ENCODE measurements at places on chromosomes 3 and 15.
A peak's percentile ranks its signal among the peaks of the same experiment; 100 is the strongest.

GRCh38 chr15:56342653-56343052 lies 22.6 kb upstream of the TEX9 start:
- DNase-seq: no peak

DNA sequence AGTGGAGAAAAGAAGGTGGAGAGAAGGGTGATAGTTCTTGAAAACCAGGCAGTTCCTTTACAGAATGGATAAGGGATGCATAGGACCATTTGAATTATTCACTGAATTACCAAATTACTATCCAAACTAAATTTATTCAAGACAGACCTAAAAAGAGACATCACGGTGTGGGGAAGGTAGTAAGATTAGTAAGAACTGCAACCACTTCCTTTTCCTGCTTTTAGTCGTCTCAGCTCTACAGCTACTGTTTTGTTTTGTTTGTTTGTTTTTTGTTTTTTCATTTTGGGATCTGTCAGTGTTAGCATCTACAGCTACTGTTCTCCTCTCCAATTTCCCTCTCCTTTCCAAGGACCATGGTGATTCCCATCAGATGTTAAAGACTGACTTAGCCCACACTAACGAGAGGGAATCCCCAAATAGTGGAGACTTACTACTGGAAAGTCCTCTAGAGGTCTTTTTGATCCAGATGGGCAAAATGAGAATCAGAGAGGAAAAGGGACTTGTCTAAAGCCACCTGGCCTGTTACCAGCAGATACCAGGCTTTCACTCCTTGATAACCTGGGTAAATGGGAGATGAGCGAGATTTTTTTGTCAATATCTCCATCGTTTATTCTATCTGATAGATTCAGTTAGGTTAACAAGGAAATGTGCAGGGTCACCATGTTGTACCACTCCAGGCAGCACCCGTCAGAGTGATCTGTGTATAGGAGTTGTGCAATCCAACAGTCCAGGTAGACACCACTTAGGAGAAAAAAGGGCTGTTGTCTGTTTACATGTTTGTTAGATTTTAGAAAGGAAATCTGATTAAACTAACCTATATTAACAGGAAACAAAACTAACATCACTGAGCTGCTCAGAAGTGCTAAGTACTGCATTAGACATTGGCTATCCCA lies 6.0 kb downstream of the HCLS1 start:
- DNase-seq: no peak

GRCh38 chr3:196650740-196651311 lies 11.3 kb downstream of the NRROS start:
- no peak for DNase-seq

- DNase-seq: no peak
These were observed 2.8 kb upstream of the UCN2 start for GRCh38 chr3:48566401-48566760.

DNA sequence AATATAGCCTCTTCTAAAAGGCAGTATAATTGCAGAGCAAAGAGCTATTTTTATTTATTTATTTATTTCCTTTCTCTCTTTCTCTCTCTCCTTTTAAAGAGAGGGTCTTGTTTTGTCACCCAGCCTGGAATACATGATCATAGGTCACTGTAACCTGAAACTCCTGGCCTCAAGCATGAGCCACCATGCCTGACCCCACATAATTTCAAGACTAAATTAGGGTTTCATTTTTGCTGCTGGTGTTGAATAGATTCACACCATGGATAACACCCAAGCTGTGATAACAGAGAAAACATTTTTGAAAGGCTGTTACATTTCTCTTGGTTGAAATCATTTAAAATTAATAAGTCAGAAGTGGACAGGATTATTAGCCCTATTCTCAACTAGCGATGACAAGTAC lies 131.6 kb downstream of the LEKR1 start:
- DNase-seq: no peak

DNA sequence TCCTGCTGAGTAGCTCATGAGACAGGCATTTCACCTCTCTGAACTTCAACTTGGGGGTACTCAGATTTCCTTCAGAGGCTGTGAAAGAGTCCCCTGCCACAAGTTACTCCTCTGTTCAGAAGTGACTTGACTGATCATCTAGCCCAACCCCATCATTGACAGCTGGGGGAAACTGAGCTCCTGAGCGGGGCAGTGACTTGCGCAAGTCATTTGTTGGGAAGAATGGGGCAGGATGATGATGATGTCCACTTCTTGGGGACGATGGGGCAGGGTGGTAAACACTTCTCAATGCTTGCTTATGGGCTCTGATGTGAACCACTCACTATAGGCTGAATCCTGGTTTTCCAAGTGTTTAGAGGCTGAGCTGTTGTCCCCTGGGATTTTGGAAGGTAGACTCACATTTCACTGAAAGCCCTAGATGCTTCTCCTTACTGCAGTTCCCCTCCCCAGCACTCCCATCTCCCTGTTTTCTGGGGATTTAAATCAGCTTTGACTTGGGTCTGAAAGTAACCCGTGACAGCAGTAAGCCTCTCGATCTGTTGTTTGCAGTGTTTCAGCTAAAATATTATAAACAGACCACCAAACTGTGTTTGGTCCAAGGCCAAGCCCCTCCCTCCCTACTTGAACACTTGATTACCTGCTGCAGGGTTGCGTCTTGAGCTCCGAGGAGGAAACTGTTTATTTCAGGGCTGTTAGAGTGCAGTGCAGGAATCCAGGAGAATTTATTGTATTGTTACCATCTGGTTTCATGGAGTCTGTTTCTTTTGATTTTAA lies 25.1 kb downstream of the SMAD3 start:
- DNase-seq: no peak

DNA sequence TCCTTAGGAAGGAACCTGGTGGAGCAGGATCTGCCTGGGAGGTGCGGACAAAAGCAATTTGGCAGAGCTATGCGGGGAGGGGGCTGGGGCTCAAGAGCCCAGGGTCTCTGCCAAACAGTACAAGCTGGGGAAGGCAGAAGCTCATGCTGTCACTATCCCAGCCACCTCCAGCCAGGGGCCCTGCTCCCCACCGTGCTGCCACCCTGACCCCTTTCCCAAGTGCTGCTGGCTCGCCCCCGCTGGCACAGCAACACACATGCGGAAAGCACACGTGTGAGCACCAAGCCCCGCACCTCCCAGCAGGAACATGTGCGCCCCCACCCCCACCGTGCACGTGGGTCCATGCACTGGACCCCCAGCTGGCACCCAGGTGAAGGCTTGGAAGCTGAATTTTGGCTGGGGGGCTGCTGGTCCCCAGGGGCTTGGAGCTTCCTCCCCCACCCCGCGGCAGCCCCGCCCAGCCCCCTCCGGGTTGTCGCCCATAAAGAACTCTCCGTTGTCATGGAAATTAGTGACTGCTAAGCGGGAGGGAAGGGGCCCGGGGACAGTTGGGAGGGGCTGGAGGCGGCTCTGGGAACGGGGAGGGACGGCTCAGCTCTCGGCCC lies 742 bp downstream of the CAMKV start:
- DNase-seq: no peak

- no peak for DNase-seq
These were observed 184.9 kb downstream of the APBA2 start for GRCh38 chr15:29070471-29071231.

DNA sequence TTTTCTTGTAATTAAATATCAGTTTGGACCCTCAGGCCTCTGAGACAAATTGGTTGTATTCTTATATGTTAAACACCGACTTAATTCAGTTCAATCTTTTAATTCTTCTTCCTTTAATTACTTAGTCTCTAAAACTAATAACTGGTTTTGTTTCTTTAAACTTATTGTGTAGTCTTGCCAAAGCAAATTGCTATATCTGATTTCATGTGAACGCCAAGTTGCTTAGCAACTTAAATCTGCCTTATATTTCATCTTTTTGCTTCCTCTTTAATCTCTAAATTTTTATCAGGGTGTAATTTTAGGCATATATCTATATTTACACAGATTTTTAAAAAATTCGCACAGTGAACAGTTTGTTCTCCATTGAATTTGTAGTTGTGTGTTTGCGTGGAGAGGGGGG lies 82.2 kb downstream of the CADM2 start:
- DNase-seq: no peak

DNA sequence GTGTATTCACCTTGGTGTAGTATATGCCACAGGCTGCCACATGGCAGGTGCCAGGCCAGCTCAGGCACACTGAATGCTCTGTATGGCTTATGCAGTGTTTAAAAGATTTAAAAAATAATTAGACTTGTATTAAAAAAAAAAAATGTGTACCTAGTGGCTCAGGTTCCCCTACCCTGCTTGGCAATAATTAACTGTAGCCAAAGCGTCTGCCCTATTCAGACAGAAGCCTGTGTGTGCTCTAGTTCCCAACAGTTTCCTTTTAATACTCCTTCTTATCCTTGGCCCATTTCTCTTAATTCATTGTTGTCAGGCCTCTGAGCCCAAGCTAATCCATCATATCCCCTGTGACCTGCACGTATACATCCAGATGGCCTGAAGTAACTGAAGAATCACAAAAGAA lies 752.2 kb upstream of the CFAP20DC start:
- peak; percentile 14 for DNase-seq

- DNase-seq: no peak
These were observed 124.6 kb downstream of the IGF1R start for GRCh38 chr15:98772895-98773294.

- DNase-seq: no peak
These were observed 10.5 kb downstream of the SLC38A3 start for GRCh38 chr3:50215529-50215928.

DNA sequence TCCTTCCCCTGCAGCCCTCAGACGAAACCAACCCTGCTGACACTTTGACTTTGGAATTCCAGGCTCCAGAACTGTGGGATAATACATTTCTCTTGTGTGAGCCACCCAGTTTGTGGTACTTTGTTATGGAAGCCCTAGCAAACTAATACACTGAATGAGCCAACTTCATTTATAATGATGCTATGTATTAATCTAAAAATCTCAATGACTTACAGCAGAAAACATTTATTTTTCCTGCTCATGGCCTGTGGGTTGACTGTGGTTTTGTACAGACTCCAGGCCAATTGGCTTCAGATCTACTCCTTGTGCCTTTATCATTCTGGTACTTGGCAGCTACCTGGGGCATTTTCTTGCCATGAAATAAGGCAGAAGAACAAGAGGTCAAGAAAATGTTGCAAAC lies 152.4 kb downstream of the EBLN2 start:
- no peak for DNase-seq

GRCh38 chr15:99167201-99167600 lies 62.3 kb downstream of the SYNM start:
- no peak for DNase-seq

DNA sequence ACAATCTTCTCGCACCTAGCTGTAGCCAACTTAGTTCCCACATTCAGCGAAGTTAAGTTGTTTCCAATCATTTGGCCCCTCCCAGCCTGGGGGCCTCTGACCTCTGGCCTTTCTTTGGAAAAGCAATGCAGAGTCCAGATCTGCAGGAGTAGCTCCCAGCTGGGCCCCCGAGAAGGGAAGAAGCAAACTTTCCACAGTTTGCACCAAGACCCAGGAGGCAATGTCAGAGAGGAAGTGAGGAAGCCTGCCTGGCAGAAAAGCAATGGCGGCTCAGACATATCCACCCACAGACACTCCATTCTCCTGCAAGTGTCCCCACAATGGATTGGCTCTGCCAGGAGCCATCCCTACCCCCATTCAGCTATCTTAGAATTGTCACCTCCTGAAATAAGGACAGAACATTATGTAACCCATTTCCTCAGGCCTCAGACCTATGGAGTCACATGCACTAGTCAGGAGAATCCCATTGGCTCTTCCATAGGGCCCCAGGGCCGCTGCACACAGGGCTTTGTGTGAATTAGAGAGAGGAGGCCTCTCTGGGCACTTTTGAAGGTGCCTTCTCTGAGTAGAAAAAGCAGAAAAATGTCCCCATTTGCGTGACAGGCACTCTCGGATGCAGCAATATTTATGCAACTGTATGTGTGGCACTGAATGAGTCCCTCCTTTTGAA lies 3.0 kb upstream of the BUB1B start:
- DNase-seq: no peak

DNA sequence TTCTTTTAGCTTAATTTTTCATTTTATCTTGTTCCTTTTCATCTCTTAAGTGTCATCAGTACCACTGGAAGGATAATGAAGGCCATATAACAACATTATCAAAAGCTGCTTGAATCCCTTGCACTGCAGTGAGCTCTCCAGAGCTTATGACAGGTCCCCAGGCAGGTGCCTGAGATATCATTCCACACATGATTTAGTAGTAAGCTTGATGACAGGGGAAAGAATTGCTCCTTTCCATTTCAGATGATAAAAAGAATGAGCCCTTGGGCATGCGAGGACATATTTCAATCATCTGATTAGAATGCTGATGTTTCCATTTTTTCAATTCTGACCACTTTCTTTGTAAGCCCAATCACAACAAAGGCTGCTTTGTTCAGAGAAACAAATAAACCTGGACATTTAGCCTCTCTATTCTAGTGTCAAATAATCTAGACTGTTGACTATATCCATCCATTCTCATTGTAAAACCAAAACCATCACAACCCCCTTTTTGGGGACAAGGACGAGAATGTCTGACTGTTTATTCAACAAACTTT lies 567.8 kb downstream of the IGSF11 start:
- DNase-seq: no peak

DNA sequence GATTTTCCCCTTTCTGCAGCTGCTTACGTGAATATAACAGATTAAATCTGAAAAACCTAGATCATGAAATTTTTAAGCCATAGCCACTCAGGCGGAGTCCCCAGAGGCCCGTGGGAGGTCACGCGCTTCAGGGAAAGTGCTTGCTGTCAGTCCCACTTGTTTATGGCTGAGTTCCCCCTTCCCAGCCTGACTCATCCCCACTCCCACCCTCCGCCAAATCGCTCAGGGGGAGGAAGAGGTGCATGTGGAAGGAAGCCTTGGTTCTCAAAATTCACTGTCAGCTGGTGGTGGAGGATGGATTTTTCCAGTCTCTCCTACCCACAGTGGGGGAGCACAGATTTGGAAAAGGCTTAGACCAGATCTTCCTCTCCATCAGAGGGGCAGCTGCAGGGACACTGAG lies 67.4 kb downstream of the CORO2B start:
- DNase-seq: no peak

DNA sequence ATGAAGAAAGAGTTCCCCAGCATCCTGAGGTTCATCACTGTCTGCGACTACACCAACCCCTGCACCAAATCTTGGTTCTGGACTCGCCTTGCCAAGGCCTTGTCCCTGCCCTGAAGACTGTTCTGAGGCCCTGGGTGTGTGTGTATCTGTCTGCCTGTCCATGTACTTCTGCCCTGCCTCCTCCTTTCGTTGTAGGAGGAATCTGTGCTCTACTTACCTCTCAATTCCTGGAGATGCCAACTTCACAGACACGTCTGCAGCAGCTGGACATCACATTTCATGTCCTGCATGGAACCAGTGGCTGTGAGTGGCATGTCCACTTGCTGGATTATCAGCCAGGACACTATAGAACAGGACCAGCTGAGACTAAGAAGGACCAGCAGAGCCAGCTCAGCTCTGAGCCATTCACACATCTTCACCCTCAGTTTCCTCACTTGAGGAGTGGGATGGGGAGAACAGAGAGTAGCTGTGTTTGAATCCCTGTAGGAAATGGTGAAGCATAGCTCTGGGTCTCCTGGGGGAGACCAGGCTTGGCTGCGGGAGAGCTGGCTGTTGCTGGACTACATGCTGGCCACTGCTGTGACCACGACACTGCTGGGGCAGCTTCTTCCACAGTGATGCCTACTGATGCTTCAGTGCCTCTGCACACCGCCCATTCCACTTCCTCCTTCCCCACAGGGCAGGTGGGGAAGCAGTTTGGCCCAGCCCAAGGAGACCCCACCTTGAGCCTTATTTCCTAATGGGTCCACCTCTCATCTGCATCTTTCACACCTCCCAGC lies 2.9 kb downstream of the MYD88 start:
- DNase-seq: no peak
